HCEC 1CT (cell line): ENCODE measurements at places on chromosomes 6 and 20.
A peak's percentile ranks its signal among the peaks of the same experiment; 100 is the strongest.

DNA sequence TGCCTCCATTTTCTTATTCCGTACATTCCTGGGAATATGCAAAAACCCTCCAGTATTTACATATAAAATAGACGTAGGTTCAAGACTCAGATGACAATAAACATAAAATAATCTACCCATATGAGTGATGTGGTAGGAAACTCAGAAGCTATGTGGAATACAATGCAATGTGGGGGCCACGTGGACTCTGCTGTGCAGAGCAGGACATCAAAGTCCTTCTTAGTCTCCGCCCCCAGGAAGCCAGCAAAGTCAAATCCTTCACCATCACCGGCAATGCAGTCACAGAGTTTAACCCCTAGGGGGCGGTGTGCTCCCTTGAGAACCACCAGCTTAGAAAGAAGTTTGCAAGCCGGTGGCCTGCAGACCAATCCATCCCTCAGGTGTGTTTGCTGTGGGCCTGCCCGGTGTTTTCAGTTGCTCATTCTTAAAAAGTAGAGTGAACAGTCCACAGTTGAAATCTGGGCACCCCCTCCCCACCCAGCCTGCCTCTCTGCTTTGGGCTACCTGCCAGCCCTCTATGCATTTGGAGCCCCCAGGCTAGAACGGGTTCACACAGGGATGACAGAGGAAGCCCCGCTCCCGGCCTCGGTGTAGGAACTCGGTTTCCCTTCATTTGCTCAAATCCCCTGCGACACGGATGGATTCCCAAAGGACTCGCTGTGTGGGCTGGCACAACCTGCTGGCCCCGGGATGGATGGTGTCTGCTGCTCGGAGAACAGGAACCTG lies 59.9 kb downstream of the SULF2 start:
- peak; percentile 60 for DNase-seq

DNA sequence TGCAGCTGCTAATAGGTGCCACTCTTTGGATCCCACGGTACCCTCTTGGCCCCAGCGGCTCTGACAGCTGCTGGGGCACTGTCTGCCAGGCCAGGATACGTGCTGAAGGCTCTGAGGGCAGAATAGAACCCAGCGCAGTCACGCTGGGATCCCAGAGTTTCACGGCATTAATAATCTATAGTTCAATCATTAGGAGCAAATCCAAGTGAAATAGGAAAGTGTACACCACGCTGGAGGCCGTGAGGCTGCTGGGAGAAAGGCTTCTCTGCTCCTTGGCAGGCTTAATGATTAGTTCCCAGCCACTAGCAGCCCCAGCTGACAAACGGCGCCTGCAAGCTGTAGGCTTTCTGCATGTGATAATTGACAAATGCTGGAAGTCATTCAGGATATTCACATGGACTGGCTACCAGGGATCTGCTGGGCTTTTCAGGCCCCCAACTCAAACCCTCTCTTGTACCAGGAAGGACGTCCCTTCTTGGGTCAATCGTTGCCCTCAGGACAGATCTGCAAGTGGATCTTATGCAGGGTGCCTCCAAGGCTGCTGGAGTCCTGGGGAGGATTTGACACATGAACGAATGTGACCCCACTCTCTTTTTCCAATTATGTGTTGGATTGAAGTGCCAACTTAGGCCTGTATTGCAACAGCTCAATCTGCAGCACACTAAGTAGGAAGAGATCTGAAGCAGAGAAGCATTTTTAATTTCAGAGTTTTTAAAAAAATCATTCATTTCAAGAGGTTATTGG lies 50.1 kb upstream of the INSM1 start:
- no peak for DNase-seq

DNA sequence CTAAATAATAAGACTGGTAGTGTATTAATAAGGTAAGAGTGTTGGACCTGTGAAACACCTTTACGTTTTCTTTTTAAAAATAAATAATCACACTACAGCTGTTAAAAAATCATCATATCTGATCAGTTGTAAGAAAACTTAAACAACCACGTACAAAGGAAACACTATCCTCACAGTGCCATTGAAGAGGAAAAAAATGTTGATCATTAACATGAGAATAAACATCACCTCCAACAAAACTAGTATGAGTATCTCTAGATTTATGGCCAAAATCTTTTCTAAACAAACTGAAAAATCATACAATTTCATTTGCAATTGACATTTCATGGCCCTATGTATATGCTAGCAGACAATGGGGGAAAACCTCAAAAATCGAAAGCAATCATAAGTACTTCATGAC lies 590 bp downstream of the EYS start:
- no peak for DNase-seq

GRCh38 chr6:39451831-39452230 lies 129.3 kb upstream of the KCNK16 start:
- no peak for DNase-seq

GRCh38 chr20:10501402-10501801 lies 66.3 kb downstream of the SLX4IP start:
- no peak for DNase-seq

DNA sequence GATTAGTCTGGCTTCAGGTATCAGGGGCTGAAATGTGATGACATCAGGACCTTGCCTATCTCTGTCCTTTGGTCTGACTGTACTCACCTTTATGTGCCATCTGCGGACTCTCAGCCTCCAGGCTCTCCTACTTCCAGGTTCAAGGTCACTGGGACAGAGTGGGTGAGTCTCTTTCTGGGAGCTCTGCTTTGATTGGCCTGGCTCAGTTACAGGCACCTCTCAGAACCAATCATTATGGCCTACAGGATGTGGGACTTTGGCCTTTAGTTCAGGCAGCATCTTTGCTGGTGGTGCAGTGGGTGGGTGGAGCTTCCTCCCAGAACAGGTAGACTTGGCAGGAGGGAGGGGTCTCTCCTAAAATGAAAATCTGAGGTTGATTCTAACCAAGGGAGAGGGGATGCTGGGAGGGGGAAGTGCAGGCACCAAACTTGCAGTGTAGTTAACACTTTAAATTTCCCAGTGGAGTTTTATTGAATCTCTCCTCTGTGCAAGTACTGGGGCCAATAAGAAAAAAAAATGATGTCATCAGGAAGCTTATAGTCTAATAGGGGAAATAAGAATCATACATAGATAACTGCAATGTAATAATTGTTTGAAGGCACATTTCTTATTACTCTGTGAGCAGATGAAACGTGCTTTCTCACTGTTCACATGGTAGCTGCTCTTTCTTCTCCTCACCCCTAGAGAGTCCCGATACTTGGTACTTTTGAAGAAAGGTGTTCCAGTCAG lies 53.4 kb downstream of the SLC24A3 start:
- peak; percentile 14 for DNase-seq

- no peak for DNase-seq
These were observed 1.2 kb downstream of the OGFRL1 start for GRCh38 chr6:71289802-71290175.

DNA sequence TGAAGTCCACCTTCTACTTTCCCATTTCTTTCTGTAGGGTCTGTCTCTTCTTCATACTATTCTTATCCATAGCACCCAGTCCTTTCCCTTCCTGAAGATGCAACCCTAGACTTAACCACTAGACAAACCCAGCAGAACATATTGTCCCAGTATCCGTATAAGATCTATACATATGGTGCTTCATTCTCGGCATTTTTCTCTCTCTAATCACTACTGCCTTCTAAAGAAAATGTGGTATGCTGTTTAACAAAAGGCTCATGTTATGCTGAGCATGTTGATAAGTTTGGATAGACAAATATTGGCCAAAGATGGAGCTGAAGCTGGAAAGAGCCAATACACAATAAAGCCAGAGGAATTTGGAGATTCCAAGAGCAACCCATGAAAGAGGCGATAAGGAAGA lies 212.6 kb downstream of the MAFB start:
- DNase-seq, result no peak

DNA sequence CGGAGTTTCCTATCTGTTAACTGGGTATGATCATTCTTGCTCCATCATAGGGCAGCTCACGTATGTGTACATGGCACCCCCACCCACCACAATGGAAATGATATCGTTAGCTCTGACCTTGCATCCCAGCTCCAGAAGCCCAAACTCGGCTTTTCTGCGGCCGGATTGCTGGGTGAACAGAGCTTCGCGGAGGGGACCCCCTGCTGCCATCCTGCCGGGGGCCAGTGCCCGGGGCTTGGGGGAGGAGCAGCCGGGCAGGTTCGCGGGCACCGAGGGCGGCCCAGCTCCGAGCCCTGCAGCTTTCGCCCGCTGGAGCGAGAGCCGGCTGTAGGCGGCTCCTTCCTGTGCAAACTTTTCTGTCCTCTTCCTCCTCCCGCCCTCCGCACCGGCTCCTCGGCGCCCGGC lies 24.9 kb upstream of the FUCA2 start:
- DNase-seq, result peak; percentile 42

- no peak for DNase-seq
These were observed 4.0 kb downstream of the GSS start for GRCh38 chr20:34951652-34952051.

GRCh38 chr20:62219992-62220665 lies at the start of gene HRH3:
TSS of gene HRH3 (minus strand) at chr20:62220278. CDS start at chr20:62219970, 308 bp downstream.
- no peak for DNase-seq

- DNase-seq, result no peak
These were observed 249.7 kb downstream of the GMPR start for GRCh38 chr6:16487996-16488674.

DNA sequence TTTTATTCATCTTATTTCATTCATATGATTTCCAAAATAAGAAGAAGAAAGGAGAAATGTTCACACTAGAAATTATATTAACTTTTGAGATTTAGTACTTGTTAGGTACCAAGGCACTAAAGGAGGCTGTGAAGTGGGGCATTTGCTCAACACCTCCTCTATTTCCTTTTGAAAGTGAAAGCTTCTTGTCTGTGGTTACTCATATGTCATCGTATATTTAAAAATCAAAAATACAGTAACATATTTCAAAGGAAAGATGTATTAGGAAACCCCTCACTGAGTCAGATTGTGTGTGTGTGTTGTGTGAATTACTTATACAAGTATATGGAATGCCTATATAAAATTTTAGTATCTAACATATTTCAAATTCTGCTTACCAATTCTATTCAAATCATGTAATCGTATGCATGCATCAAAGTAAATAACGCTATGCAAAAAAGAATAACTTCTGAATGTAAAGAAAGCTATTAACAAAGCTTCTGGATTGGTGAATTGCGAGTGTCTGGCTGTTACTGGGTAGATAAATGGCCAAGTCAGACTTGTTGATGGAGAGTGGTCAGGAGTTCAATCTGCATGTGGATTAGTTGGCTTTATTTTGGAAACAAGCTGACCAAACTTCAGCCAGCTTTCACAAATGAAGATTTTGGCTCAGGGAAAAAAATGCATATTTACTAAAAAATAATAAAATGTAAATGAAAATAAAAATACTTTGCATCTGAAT lies 70.9 kb downstream of the PACRG start:
- no peak for DNase-seq

GRCh38 chr6:143811501-143812157 lies 31.5 kb upstream of the LTV1 start:
- no peak for DNase-seq

GRCh38 chr20:38435555-38435939 lies 419 bp upstream of the SNHG17 start:
- DNase-seq, result peak; percentile 60

GRCh38 chr6:140858381-140858971 lies 1274.2 kb upstream of the GJE1 start:
- DNase-seq, result peak; percentile 56

DNA sequence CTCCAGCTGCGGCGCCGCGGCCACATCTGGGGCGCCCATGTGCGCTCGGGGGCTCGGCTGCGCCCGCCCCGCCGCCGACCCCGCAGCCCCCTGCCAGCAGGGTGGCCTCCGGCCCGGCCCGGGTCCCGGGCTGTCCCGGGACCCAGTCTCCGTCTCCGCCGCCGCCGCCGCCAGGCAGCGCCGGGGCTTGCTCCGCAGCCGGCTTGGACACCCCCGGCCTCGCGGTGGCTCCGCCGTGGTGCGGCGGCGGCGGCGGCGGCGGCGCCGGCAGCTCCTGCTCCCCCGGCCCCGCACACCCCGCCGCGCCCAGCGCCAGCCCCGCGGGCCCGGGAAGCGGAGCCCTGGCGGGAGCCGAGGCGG lies 219 bp downstream of the ISM1 start:
- DNase-seq, result no peak

- no peak for DNase-seq
These were observed 15.9 kb upstream of the CPNE1 start for GRCh38 chr20:35680452-35681183.

GRCh38 chr20:10604865-10605440 lies 68.8 kb downstream of the JAG1 start:
- DNase-seq, result no peak

DNA sequence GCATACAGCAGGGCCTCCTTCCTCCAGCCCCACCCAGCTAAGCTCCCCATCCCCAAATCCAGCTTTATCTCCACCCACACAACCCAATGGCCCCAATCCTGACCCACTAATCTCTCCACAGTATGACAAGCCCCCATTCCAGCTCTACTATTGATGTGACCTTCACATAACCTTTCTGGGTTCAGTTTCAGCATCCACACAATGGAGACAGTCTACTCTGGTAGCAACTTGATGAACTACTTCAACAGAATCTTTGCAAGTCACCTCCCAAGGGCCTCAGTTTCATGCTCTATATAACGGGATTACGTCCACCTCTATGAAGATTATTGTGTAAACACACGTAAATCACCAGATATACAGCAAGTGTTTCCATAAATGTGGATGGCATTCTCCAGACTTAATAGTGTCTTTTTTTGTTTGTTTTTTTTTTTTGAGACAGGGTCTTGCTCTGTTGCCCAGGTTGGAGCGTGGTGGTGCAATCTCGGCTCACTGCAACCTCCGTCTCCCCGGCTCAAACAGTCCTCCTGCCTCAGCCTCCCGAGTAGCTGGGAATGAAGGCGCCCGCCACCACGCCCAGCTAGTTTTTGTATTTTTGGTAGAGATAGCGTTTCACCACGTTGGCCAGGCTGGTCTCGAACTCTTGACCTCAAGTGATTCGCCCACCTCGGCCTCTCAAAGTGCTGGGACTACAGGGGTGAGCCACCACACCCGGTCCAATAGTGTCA lies 1.4 kb downstream of the AHCY start:
- no peak for DNase-seq

DNA sequence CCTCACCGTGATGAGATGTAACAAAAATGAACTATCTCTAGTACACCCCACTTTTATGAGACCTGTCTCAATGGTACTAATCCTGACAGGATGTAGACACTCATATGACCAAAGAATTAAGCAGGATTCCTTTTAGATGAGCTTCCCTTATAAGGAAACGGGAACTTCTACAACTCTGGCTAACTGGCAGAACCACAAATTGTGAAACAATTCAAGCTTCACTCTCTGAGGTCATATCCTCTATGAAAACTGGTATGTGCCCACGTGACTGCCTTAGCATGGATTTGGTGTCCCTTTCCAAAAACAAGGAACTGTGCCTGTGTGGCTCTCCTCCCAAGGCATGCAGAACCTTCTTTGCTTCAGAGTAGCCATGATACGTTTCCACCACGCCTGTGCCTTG lies 14.1 kb upstream of the CPNE5 start:
- DNase-seq, result peak; percentile 98

DNA sequence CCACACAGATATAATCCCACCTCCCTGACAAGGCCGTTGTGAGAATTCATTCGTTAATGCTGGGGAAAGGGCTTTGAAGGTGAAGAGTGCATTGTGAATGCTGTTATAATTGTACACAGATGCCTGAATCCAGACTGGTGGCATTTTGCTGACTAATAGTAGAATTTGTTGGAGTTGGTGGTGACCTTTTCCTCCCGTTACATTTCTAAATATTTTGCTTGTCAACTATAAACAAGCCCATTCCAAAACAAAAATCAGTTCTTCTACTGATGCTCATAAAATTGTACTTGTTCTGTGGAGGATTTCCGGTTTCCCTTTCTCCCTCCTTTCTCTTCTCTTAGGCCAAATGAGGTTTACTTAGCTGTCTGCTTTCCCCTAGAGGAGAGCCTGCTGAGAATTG lies 253.1 kb upstream of the SUPT3H start:
- peak; percentile 17 for DNase-seq

- no peak for DNase-seq
These were observed 96.3 kb downstream of the FHL5 start for GRCh38 chr6:96659084-96659845.

- DNase-seq, result no peak
These were observed 9.0 kb upstream of the TSHZ2 start for GRCh38 chr20:52963131-52963530.
